Non-pigmented ciliary epithelial cell (primary cell): ENCODE measurements at places on chromosomes 3 and 15.

GRCh38 chr3:174398761-174399160, 460.4 kb upstream of the NAALADL2 start:
- no peak for DNase-seq

- DNase-seq = no peak
Observed at GRCh38 chr3:46926871-46927717, 49.5 kb downstream of the CCDC12 start.

- peak; percentile 2 for DNase-seq
Observed at GRCh38 chr3:17891139-17891856, 148.9 kb upstream of the TBC1D5 start.

GRCh38 chr3:195198426-195199346, 72.3 kb downstream of the XXYLT1 start:
- no peak for DNase-seq

- peak; percentile 60 for DNase-seq
Observed at GRCh38 chr3:37779289-37780152, 82.2 kb upstream of the CTDSPL start.
